K562 (cell line): ENCODE measurements at places on chromosomes 1 and 21. TPM values are rescaled to one million over a fixed set of nuclear protein-coding genes. Genes with fewer than 3 reads are reported as not detected.

GRCh38 chr21:17793246-17794123 lies 25.7 kb downstream of the C21orf91 start:
- H3K4me1 ChIP-seq = no peaks in the 10 kb centered on the region
- no peak for DNase-seq
- no peaks in the 10 kb centered on the region for H3K27me3 ChIP-seq
- peaks cover 56% of the 10 kb centered on the region; the same call in 2 of the 3 replicates for H3K36me3 ChIP-seq
- H3K4me3 ChIP-seq = no peak overlapping the region

NHLH1 gene
- total RNA-seq = 0.78 and 0.84 TPM in 2 replicates

DNA sequence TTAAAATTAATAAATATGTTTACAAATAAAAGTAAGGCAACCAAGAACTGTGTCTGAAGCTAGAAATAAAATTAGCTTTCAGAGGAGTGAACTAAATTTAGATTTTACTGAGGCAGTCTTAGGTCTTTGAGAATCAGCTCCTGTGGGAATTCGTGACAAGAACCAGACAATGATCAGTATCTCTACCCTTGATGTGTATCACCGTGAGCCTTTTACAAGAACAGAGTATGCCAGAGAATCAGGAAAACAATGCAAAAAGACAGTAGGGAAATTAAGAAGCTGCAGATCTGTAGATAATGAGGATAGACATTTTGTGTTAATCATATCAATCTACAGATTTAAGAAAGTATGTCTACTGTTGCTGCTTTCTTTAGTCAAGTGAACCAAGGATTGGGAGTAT lies 351.0 kb downstream of the COL11A1 start:
- no peak overlapping the region for H3K4me3 ChIP-seq
- H3K4me1 ChIP-seq = no peaks in the 10 kb centered on the region
- H3K27me3 ChIP-seq = no peaks in the 10 kb centered on the region
- no peak for DNase-seq

DNA sequence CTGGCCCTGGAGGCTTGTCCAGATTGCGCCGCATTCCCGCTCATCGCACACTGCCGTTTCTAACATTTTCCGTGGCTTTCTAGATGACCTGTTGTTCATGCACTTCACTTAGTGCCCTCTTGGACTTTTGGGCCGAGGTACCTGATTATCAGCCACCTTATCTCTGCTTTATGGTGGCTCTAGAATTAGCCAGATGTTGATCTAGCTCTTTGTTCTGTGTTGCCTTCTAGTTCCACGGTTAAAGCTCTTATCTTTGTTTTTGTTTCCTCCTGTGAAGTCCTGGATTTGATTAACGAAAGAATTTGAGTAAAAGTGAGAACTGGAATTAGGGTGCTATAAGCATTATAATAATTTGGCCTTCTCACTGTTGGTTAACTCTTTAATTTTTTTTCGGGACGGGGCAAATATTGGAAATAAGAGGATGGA lies 945 bp downstream of the RNPEP start:
- H3K27me3 ChIP-seq = no peaks in the 10 kb centered on the region
- peaks cover 26% of the 10 kb centered on the region; the same call in 2 of the 3 replicates for H3K36me3 ChIP-seq
- no peak for DNase-seq
- peaks cover 19% of the 10 kb centered on the region for H3K4me1 ChIP-seq
- peak overlapping the region; percentile 91 for H3K27ac ChIP-seq
- peak overlapping the region; percentile 99 for H3K4me3 ChIP-seq

DNA sequence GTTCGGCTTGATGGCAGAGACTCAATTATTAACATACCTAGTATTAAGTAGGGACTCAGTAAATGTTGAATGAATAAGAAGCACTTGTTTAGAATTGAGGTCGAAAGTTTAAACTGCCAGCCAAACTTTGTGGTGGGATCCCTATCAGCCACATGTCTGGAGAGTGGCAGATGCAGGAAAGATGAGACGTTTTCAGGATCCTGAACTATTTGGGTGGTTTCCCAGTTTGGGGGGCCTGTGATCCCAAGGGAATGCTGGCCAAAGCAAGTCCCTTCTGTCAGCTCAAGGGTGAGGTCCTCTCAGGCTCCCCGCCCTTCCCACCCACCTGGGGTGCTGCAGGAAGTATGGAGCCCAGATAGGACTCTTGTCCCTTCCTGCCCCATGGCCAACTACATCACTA lies 38.6 kb downstream of the KCNC4 start:
- H3K4me3 ChIP-seq = no peak overlapping the region
- H3K27ac ChIP-seq = no peak overlapping the region
- DNase-seq = no peak
- H3K36me3 ChIP-seq = no peaks in the 10 kb centered on the region
- no peaks in the 10 kb centered on the region for H3K4me1 ChIP-seq

DNA sequence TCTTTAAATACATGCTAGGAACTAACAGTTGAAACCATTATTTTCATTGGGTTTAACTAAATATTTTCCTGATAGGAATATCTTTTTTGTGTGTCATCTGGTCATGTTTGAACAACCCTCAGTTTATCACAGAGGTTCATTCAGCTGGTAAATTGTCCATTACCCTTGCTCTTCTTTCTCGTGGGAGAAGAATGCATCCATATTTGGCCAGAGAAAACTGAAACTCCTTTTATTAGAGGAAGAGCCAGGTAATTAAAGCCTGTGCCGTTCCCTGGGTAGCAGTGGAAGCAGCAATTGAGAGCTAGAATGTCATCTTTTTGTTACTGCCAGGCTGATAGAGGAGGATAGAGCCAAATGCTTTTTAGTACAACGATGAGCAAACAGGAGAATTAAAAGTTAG lies 587.2 kb upstream of the ZRANB2 start:
- H3K36me3 ChIP-seq = no peaks in the 10 kb centered on the region
- H3K27ac ChIP-seq = no peak overlapping the region
- no peak for DNase-seq
- H3K27me3 ChIP-seq = no peaks in the 10 kb centered on the region
- H3K4me3 ChIP-seq = no peak overlapping the region

RAB25 gene
- total RNA-seq = 0.27 and 0.49 TPM in 2 replicates

DNA sequence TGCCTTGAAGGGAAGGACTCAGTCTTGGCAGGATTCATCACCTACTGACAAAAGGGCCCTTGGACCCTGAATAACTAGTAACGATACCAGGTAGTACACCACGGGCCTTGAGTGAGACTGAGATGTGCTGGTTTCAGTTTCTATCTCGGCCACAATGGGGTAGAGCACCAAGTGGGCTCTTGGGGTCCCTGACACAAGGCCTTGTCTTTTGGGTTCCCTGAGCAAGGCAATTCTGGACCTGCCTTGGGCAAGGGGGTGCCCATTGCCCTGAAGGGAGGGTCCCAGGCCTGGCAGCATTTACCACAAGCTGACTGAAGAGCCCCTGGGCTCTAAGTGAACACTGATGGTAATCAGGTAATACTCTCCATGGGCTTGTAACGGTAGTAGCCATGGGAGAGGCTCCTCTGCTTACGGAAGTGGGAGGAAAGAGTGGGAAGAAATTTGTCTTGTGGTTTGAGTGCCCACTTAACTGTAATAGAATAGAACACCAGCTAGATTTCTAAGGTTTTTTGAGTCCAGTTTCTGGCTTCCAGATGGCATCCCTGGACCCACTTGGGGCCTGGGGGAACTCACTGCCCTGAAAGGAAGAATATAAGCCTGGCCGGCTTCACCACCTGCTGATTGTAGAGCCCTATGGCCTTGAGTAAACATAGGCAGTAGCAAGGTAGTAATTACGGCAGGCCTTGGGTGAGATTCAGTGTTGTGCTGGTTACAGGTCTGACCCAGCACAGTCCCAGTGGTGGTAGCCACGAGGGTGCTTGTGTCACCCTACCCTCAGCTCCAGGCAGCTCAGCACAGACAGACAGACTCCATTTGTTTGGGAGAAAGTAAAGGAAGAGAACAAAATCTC lies 58.5 kb downstream of the WDR4 start:
- no peaks in the 10 kb centered on the region for H3K36me3 ChIP-seq
- no peak overlapping the region for H3K27ac ChIP-seq
- no peak for DNase-seq
- peaks cover 15% of the 10 kb centered on the region for H3K27me3 ChIP-seq

GRCh38 chr1:43235451-43236121 lies 34.2 kb upstream of the TMEM125 start:
- H3K27me3 ChIP-seq = peaks cover 61% of the 10 kb centered on the region
- DNase-seq = no peak
- H3K36me3 ChIP-seq = no peaks in the 10 kb centered on the region
- H3K4me3 ChIP-seq = no peak overlapping the region
- H3K27ac ChIP-seq = no peak overlapping the region

DNA sequence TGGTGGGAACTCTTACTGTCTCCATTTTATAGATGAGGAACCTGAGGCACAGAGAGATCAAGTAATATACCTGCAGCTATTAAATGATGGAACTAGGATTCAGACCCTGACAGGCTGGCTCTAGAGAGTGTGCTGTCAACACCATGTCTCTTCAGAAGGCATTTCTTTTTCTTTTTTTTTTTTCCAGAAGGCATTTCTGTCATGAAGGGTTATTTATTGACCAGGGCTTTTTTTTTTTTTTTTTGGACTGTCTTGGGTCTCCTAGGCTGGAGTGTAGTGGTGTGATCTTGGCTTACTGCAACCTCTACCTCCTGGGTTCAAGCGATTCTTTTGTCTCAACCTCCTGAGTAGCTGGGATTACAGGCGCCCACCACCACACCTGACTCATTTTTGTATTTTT lies 22.6 kb downstream of the HIPK1 start:
- no peak overlapping the region for H3K27ac ChIP-seq
- H3K27me3 ChIP-seq = no peaks in the 10 kb centered on the region
- H3K4me1 ChIP-seq = peaks cover 26% of the 10 kb centered on the region; the same call in 2 of the 3 replicates
- H3K36me3 ChIP-seq = peaks cover 50% of the 10 kb centered on the region
- H3K4me3 ChIP-seq = no peak overlapping the region
